ENCODE measurements at places on chromosomes 7 and 10.

- no peak for DNase-seq
Observed at GRCh38 chr10:124066126-124066700, 27.2 kb downstream of the CHST15 start.

GRCh38 chr10:124097883-124098282 is 4.5 kb upstream of the CHST15 start:
- DNase-seq = no peak

GRCh38 chr7:131652934-131653333 is 96.5 kb upstream of the PODXL start:
- no peak for DNase-seq

DNA sequence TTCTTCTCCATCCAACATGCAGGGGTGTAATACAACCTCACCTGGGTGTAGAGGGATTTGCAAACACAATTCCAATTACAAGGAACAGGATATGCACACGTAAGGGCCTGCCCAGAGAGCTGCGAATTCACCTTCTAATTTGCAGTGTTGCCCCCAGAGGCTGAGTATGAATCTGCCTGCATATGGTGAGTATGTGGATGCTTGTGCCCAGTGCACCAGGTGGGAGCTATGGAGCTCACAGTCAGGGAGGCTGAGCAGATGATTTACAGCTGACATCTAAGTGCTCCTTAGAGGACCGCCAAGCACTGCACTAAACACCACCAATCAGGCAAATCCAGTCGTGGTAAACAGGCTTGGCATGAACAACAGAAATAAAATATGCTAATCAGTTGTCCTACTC is 132.0 kb downstream of the RELN start:
- DNase-seq = no peak

- no peak for DNase-seq
Observed at GRCh38 chr7:155682484-155682883, 38.0 kb downstream of the RBM33 start.

DNA sequence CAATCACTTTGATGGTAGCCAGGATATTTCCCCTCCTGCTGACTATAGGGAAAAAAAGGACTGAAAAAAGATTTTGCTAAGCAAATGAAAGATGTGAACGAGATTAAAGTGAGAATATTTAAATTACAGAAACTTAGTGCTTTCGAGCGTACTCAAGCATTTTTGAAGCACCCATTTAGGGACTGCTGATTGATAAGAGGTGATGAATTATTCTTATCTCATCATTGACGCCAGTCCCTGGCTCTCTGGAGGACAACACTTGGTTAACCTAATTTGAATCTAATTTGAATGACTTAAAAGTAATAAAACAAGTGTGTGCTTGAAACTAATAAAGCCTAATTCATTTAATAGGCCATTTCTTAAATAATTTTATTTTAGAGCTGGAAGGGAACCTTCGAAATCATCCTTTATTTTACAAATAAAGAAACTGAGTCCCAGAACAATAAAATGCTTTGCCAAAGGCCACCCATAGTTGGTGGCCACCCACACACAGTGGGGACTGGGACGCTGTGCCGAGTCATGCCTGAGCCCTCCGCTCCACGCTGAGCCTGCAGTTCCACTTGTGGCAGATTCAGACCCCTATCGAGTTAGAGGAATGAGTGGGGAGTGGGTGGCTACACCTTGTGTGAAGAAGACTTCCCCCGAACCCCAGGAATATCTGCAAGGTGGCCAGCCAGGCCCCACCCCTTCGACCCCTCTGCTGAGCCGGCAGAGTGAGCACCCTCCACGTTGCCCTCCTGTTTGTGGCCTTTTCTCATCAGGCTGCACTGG is 61.1 kb upstream of the SAMD8 start:
- no peak for DNase-seq

DNA sequence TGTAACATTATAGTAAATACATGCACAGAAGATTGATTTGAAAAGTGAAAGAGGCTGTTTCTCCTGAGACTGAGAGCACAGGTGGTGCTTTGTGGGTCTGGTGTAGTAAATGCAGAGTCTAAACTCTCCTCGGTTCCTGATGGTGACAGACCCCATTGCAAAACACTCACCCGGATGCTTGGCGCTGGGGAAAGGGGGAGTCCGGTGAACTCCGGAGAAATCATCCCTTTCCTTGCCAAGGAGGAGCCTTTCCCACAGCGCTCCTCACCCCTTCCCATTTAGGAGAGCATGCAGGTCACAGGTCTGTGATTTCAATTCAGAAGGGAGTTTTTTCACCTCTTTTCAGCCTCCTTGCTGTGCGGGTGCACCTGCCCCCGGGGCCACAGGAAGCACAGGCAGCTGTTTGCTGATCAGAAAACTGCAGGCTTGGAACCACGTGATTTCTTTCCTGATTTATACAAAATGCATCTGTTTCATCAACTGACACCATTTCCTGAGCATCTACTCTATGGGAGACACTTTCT is 75.6 kb upstream of the LYZL2 start:
- DNase-seq = no peak

Measured in stimulated activated CD4-positive, alpha-beta T cell treated with anti-CD3 and anti-CD28 coated beads, Interleukin-1b, Interleukin-23, amount 100 ng/mL, for 1 hour (primary cell).